ENCODE measurements at places on chromosomes 6 and 20.

GRCh38 chr6:16355699-16356446 is 117.5 kb downstream of the GMPR start:
- no peak for DNase-seq

DNA sequence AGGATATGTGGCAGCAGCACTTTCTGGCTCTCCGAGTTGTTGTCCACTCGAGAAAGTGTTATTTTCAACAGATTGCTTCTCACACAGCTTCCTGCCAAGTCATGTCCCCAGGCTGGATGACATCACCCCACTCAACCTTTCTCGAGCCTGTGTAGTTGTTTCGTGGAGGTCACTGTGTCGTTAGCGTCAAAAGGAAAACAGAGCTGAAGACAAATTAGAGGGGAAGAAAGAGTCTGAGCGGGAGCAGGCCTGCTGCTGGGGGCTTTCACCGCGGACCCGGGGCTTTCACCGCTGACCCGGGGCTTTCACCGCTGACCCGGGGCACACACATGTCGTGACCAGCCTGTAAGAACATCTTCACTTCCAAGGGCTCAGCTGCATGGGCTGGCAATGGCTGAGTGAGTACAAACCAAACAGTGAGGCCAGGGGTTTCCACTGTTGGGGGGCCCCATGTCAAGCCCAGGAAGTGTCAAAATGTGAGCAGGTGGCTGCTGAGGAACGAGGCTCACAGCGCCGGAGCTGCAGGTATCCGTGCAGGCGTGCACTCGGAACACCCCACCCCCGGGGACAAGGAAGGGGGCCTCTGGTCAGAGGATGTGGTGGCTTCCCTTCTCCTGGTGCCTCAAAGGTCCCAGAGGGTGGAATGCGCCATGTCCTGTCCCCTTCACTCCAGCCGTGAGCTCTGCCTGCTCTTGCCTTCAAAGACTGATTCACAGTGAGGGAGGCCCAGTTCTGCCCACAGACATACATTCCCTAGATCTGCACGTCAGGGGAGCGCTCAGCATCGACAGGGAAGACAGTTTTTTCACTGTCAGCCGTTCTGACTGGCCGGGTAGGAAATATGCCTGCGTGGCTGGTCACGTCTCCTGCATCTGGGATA is 365.9 kb downstream of the TAF4 start:
- DNase-seq, result no peak

DNA sequence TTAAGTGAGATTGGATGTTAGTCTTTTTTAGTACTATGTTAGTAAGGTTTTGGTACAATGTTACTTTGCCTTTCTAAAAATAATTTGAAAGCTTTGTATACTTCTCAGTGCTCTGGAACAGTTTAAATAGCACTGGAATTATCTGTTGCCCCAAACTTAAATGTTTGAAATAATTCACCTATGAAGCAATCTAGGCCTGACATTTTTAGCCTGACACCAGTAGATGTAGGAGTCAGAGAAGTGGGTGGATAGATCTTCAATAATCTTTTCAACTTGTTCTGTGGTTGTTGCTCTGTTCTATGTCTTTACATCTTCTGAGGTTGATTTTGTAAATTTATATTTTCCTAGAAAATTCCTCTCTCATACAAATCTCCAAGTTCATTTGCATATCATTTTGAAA is 103.1 kb upstream of the ADGRF1 start:
- DNase-seq, result no peak

DNA sequence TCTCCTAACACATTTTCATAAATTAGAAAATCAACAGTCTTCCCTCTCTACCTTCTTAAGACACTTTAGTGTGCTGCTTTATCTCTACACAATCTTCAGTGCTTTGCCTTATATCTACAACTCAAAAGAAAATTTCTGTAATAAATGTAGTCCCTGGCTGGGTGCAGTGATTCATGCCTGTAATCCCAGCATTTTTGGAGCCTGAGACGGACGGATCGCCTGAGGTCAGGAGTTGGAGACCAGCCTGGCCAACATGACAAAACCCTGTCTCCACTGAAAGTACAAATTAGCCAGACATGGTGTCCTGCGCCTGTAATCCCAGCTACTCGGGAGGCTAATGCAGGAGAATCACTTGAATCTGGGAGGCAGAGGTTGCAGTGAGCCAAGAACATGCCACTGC is 9.7 kb upstream of the EDN1 start:
- DNase-seq, result no peak

- no peak for DNase-seq
These were observed 42.0 kb upstream of the SLC2A12 start for GRCh38 chr6:134094441-134094840.

- no peak for DNase-seq
These were observed 148.9 kb downstream of the TMEM200A start for GRCh38 chr6:130514712-130515111.

GRCh38 chr20:33373735-33374605 is 27.3 kb downstream of the CDK5RAP1 start:
- DNase-seq, result no peak

DNA sequence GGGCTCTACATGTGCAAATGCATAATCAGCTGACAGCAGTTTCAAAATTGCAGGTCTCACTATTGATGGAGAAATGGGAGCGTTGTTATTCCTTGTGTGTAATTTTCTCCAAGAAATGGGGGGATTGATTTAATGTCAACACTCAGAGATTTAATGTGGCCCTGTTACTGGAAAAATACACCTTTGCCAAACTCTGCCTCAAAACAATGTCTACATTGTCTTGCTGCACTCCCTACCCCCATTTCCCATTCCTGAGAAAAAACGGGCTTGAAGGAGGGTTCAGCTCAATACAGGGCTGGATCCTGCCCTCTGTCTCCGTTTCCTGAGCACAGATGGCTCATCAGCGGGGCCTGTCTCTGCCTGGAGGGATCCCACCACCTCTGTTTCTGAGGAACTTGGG is 18.4 kb downstream of the EDN3 start:
- no peak for DNase-seq

DNA sequence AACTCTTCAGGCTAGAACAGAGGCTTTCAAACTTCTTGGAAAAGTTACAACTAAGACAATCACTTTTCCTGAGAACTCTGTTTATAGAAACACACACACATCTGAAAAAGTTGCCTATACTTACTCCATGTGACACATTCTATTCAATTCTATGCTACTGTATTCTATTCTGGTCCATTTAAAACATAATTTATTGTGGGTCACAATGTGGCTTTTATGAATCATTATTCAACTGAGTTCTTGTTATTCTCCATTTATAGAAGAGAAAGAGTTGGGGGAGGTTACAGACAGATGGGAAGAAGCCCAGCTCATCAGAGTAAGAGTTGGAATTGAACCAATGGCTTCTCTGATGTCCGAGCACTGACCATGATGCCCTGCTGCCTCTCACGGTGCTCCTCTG is 21.6 kb upstream of the BCAS1 start:
- no peak for DNase-seq

DNA sequence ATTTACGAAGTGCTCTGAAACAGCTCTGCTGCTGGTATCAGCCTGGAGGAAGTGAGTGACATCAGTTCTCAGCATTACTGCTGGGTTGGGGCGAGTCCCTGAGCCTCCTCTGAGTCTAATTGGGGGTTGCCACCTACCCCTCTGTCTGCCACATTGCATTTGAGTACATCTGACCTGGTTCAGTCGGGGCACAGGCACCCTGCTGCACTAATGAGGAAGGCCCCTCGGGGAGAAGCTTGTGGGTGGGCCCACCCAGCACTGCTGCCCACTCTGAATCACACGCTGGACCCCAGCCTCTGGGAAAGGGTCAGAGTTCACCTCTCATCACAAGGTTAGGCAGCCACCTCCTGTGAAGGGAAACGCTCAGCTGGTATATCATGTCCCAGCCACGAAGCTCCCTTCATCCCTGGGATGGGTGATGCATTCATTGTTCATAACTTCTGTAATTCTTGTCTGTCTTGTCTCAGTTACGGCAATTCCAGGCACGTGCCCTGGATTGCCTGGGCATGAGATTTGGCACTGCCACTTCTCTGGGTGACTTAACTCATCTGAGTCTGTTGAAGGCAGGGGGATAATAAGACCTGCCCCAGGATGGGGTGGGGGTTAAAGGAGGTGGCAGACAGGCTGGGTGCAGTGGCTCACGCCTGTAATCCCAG is 13.3 kb downstream of the DNMT3B start:
- DNase-seq, result no peak

- DNase-seq, result peak; percentile 64
These were observed 1.1 kb downstream of the ABRACL start for GRCh38 chr6:139029470-139030227.

DNA sequence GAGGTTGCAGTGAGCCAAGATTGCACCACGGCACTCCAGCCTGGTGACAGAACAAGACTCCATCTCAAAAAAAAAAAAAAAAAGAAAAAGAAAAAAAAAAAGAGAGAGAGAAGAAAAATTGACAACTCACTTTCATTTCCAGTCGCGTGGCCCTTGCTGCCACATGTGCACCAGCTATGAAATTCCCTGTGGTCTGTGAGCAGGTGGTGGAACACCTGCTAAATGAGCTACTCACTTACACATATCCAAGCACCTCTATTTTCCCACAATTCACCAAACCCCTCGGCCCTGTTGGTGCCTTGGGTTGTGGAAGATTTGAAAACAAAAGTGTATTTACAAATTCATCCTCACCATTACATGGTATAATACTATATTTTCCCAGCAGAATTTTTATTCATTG is 105.2 kb upstream of the ASF1A start:
- DNase-seq, result no peak

DNA sequence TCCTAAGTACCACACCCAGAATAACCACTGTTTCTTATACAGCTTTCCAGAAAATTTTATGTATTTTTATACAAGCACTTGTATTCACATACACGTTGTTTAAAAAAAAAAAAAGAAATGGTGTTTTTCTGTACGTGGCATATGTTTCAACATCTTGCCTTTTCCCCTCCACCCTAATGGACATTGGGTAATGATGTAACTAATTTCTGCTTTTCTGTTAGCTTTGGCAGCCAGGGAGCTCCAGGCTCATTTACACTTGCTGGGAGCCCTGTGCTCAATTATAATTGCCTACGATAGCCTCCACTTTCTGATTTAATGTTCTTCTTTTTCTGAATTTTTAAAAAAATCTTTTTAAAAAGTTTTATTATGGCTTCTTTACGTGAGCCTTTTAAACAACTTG is 352.4 kb downstream of the UTRN start:
- no peak for DNase-seq

- DNase-seq, result no peak
These were observed 11.1 kb upstream of the SLC16A10 start for GRCh38 chr6:111076024-111076695.

DNA sequence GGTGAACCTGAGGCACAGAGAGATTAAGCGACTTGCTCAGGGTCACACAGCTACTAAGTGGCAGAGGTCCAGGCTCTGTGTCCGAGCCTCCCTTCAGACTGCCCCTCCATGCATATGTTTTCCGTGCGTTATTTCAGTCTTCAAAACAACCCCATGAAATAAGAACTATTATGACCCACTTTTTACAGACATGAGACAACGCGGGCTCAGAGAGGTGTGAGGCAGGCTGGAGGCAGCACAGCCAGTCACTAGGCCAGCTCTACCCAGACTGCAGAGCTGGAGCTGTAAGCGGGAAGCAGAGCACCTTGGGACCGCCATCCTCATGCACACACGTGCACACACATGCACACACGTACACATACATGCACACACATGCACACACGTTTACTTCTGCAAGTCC is 62.3 kb downstream of the PSMG4 start:
- DNase-seq, result no peak

GRCh38 chr20:48102076-48102787 is 317.0 kb upstream of the SULF2 start:
- no peak for DNase-seq
